SJSA1 (cell line): ENCODE measurements at places on chromosomes 6 and 20. TPM values are rescaled to one million over a fixed set of nuclear protein-coding genes. Genes with fewer than 3 reads are reported as not detected.

PBOV1 gene
- total RNA-seq: not detected in 2 replicates

SEC23B gene
- 56.0 and 71.4 TPM in 2 replicates for total RNA-seq

LST1 gene
- not detected in 2 replicates for total RNA-seq

MMP24 gene
- 0.50 and 0.71 TPM in 2 replicates for total RNA-seq

HDAC2 gene
- total RNA-seq: 87.3 and 98.4 TPM in 2 replicates

PTCRA gene
- not detected in 2 replicates for total RNA-seq

HRH3 gene
- total RNA-seq: not detected in 2 replicates

PRL gene
- total RNA-seq: not detected in 2 replicates

POM121L2 gene
- total RNA-seq: not detected in 2 replicates

CST5 gene
- total RNA-seq: not detected in 2 replicates

SLC52A3 gene
- total RNA-seq: not detected in 2 replicates

KCNK17 gene
- not detected in 2 replicates for total RNA-seq

ACTL10 gene
- not detected in 2 replicates for total RNA-seq

SYCP2 gene
- total RNA-seq: 1.1 and 2.6 TPM in 2 replicates

C6orf52 gene
- total RNA-seq: 0.50 and 2.2 TPM in 2 replicates

PPP1R3G gene
- 0.19 and 0.32 TPM in 2 replicates for total RNA-seq

MACROD2 gene
- not detected in 2 replicates for total RNA-seq

CRIP3 gene
- total RNA-seq: not detected in 2 replicates

NNAT gene
- not detected in 2 replicates for total RNA-seq

LY6G5B gene
- 0.19 and 1.6 TPM in 2 replicates for total RNA-seq

KIF25 gene
- total RNA-seq: not detected in 2 replicates
